ENCODE measurements at places on chromosomes 7 and 10. TPM values are rescaled to one million over a fixed set of nuclear protein-coding genes. Genes with fewer than 3 reads are reported as not detected.

GRCh38 chr7:20241911-20242261 lies 24.7 kb upstream of the MACC1 start:
- no peaks in the 10 kb centered on the region for H3K36me3 ChIP-seq
- no peak overlapping the region for H3K27ac ChIP-seq
- H3K4me3 ChIP-seq: no peak overlapping the region
- no peaks in the 10 kb centered on the region for H3K4me1 ChIP-seq
- no peak for DNase-seq

GRCh38 chr10:100128951-100129350 lies 47.3 kb upstream of the CPN1 start:
- no peak overlapping the region for H3K27ac ChIP-seq
- H3K27me3 ChIP-seq: no peaks in the 10 kb centered on the region
- H3K4me1 ChIP-seq: no peaks in the 10 kb centered on the region
- H3K4me3 ChIP-seq: no peak overlapping the region
- no peak for DNase-seq

Gene PLEKHA8
- 11.3 TPM for total RNA-seq

DNA sequence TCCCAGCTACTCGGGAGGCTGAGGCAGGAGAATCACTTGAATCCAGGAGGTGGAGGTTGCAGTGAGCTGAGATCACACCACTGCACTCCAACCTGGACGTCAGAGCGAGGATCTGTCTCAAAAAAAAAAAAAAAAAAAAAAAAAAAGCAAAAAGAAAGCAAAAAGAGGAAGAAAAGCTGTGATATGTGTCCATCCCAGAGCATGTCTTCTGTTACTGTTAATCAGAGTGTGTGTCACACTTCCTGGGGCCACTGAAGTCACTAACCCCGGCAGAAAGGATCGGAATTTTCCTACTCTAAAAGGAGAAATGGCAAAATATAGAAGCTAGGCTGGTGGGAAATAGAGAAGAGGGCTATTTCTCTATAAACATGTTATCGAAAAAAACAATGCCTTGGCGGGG lies 11.9 kb downstream of the PIK3AP1 start:
- no peak overlapping the region for H3K4me3 ChIP-seq
- DNase-seq: no peak
- no peaks in the 10 kb centered on the region for H3K36me3 ChIP-seq
- H3K4me1 ChIP-seq: no peaks in the 10 kb centered on the region
- no peak overlapping the region for H3K27ac ChIP-seq
- H3K27me3 ChIP-seq: no peaks in the 10 kb centered on the region

Gene NEURL1
- 0.64 TPM for total RNA-seq

Gene PRTFDC1
- 2.7 TPM for total RNA-seq

DNA sequence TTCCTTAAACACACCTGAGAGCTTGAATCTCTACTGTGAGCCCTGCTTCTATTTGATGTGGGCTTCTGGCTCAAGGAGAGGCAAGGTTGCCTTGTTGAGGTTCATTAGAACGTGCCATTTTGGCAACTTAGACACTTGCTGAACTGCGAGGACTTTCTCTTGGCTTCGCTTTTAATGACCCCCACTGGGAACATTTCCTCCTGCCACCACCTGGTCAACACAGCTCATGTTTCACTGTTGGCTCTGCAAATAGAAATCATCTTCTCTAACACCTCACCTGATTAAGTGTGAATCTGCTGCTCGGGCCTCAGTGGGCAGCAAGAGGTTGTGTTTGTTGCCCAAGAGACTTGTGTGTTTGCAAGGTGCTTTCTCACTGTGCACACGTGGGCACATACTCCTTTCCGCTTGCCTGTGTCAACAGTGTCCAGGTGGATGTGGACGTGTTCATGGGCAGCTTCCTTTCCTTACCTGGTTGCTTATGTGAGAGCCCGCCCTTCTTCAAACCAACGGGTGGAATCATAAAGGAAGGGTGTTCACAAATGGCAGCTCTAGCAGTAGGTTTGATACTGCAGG lies 147.0 kb downstream of the NRP1 start:
- DNase-seq: no peak
- no peaks in the 10 kb centered on the region for H3K4me1 ChIP-seq
- H3K27ac ChIP-seq: no peak overlapping the region
- peaks cover 67% of the 10 kb centered on the region for H3K36me3 ChIP-seq
- no peaks in the 10 kb centered on the region for H3K27me3 ChIP-seq

DNA sequence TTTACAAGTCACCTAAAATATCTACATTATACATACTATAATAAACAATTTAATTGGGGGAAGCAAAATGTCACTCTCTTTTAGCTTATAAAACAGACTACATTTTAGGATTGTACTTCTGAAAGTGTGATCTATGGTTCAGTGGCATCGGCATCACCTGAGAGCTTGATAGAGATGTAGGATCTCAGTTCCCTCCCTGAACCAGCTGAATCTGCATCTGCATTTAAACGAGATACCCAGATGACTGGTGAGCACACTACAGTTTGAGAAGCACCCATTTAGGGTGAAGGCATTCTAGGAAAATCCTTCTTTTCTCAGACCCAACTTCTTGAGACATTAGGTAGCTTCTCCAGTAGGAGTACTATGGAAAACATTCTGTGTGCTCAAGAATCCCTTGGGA lies 21.5 kb upstream of the SDHAF3 start:
- peaks cover 27% of the 10 kb centered on the region for H3K27me3 ChIP-seq
- DNase-seq: no peak
- no peak overlapping the region for H3K4me3 ChIP-seq
- no peaks in the 10 kb centered on the region for H3K36me3 ChIP-seq
- no peak overlapping the region for H3K27ac ChIP-seq

- no peaks in the 10 kb centered on the region for H3K36me3 ChIP-seq
- H3K27me3 ChIP-seq: no peaks in the 10 kb centered on the region
- H3K4me1 ChIP-seq: peaks cover 12% of the 10 kb centered on the region
- DNase-seq: no peak
- H3K4me3 ChIP-seq: no peak overlapping the region
These were observed 519.1 kb upstream of the AUTS2 start for GRCh38 chr7:69078997-69079769.

DNA sequence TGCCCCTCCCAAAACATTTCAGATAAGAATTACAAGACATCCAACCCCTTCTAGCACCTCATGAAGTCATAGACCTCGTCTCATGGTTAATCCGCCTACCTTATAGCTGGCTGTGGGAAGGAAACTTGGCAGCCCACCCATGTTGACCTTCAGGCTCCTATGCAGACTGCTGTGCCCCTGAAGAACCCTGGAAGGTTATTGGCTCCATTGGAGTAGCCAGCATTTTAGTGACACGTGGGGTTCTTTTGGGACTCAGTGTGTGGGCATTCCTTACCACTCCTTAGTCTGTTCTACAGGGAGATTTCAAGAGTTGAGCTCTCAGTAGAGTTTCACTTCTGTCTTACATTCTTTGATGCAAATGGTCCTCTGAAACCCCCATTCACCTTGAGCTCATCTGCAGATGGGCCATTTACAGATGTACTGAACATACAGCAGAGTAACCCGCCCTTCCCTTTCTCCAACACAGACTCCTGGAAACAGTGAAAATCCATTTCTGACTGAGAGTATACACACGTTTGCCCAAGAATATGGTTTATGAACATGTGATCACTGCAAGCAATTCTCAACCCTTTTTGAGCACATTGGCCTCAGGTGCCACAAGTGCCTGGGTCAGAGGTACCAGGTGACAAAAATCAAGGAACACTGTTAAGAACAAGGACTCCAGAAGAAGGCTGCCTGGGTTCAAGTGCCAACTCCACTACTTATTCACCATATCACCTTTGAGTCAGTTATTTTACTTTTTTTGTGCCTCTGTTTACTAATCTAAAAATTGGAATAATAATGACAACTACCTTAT lies 54.0 kb upstream of the HECW1 start:
- DNase-seq: no peak
- no peak overlapping the region for H3K27ac ChIP-seq
- H3K27me3 ChIP-seq: no peaks in the 10 kb centered on the region
- no peaks in the 10 kb centered on the region for H3K36me3 ChIP-seq
- H3K4me1 ChIP-seq: no peaks in the 10 kb centered on the region
- H3K4me3 ChIP-seq: no peak overlapping the region

All from upper lobe of right lung (tissue), 1 donor.